ENCODE measurements at places on chromosomes 6 and 20.

- no peak for DNase-seq
Observed at GRCh38 chr6:43461936-43462335, 6.6 kb upstream of the DLK2 start.

GRCh38 chr6:42142118-42142835, at the start of gene C6orf132:
Gene C6orf132 (minus strand): TSS chr6:42142620. CDS start chr6:42142444, 176 bp downstream.
- no peak for DNase-seq

DNA sequence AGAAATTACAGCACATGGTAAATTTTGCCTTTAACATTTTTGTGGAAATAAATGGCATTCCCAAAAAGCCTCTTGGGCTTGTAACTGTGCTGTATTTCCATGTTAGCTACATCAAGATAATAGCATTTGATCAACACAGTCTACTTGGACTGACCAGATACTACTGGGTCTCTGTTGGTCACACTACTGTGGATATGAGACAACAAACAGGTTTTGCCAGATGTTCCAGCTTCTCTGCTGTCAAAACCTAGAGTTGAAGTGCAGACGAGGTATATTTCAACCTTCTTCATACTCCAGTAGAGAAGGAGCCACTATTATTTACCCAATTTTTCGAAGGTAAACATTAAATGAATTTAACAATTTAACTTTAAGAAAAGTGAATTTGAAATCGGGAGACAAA, 284.7 kb upstream of the CITED2 start:
- DNase-seq: no peak

DNA sequence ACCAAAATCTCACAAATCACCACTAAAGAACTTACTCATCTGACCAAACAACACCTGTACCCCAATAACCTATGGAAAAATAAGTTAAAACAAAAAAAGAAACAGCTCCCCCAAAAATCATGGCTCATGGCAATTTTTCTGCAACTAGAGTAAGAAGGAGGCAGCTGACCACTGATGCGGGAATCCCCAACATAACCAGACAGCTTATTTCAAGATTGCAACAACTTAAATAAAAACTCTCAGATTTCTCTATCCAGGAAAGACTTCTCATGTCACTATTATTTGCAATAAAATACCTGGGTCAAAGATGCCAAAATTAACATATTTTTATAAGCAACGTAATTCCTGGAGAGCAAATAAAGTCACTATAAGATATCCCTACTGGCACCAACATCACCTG, 128.1 kb upstream of the LY86 start:
- no peak for DNase-seq

DNA sequence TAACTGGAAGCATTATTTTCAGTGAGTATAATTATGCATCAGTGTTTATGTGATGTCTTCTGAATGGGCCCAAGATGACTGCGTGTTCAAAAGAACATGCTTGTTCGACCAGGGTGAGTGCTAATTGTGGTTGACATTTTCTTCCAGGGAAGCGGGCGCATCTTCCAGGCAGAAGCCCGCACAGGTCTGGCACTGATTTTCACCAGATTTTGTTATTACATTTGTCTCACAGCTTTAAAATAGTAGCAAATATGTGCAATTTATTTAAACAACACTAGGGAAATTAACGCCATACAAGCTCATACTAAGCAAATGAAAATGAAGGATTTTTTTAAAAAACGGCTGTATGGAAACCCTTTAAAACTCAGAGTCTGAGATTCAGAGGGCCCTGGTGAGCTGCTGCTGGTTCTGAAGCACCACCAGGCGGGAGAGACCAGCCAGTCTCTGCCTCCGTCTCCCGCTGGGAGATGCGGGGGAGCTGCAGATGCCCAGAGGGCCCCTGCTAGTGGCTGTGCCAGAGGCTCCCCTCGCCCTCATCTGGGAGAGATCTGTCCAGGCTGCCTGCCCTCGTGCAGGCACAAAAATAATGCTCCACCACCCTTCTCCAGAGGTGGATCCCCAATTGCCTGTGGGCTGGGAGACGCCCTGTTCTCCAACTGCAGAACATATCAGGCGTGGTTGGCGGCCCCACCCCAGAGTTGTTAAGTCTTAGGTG, 297.0 kb downstream of the TAF4 start:
- no peak for DNase-seq

DNA sequence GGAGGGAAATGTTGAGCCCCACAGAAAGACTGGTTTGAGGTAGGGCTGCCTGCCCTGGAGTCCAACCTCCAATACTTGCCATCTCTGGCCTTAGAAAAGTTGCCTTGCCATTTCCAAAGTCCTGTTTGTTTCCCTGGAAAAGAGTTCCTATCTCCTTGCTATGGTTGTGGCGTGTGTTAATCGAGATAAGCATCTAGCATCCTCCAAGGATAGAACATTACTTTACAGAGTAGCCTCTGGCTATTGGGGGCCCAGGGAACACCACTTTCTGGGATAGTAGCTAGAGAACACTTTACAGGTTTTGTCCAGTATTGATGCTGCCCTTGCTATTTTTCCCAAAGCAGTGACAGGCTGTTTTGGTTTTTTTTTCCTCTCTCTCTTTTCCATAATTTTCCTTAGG, 57.4 kb upstream of the SASH1 start:
- DNase-seq: no peak

DNA sequence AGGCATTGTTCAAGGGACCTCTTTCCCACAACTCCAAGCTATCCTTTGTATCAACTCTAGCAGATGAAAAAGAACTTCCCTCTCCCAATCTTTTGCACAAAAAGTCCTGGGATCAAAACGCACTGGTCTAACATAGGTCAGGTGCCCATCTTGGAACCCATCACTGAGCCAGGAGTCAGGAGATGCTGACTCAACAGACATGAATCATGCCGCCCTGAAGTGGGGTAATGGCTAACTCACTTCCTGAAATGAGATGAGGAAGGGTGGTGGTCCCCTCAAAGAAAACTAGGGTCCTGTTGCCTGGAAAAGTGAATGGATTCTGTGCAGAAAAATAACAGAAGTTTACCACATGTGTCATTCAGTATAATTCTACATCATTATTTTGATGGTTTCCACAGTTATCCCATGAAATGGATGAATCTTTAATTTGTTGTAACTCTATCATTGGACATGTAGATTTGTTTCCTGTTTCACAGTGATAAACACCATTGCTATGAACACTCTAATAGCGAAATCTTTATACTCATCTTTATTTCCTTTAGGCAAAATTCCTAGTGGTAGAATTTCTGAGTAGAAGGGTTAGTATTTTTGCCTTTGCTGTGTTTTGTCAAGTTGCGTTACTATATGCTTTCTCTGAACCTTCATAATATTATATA, 151.3 kb downstream of the SLC16A10 start:
- DNase-seq: no peak

DNA sequence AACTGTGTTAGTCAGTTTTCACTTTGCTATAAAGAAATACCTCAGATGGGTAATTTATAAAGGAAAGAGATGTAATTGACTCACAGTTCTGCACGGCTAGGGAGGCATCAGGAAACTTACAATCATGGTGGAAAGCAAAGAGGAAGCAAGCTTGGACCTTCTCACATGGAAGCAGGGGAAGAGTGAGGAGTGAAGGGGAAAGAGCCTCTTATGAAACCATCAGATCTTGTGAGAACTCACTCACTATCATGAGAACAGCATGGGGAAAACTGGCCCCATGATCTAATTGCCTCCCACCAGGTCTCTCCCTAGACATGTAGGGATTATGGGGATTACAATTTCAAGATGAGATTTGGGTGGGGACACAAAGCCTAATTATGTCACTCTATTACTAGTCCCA, 41.3 kb upstream of the PLAGL1 start:
- no peak for DNase-seq

GRCh38 chr6:1997702-1998101, 247.7 kb downstream of the GMDS start:
- no peak for DNase-seq

All from stimulated activated naive CD4-positive, alpha-beta T cell treated with Interleukin-2 at 50 U/mL for 16 hours (primary cell).